Tibial nerve (tissue), 4 donors: ENCODE measurements at places on chromosomes 12 and 14. TPM values are rescaled to one million over a fixed set of nuclear protein-coding genes. Genes with fewer than 3 reads are reported as not detected.

FZD10 gene
- 0.21 TPM for total RNA-seq

ALDH1L2 gene
- total RNA-seq, result 9.8 TPM

IL22 gene
- not detected for total RNA-seq

SUSD6 gene
- total RNA-seq, result 55.7 TPM

GPR65 gene
- 1.1 TPM for total RNA-seq

MIP gene
- total RNA-seq, result not detected

MEG3 gene
- total RNA-seq, result 177 TPM

CACNA1C gene
- 6.3 TPM for total RNA-seq

CCDC77 gene
- 5.1 TPM for total RNA-seq

WASHC4 gene
- total RNA-seq, result 72.0 TPM

DTX3 gene
- total RNA-seq, result 26.8 TPM

MDM1 gene
- 11.2 TPM for total RNA-seq

GDF3 gene
- not detected for total RNA-seq

PPP1CC gene
- total RNA-seq, result 74.5 TPM

CLEC4E gene
- total RNA-seq, result 9.2 TPM

CDK4 gene
- 92.8 TPM for total RNA-seq
